ENCODE measurements at places on chromosomes 7 and 10.

- no peak for DNase-seq
Observed at GRCh38 chr7:30647589-30648364, 34.5 kb downstream of the CRHR2 start.

- no peak for DNase-seq
Observed at GRCh38 chr7:132407764-132408163, 168.5 kb downstream of the PLXNA4 start.

DNA sequence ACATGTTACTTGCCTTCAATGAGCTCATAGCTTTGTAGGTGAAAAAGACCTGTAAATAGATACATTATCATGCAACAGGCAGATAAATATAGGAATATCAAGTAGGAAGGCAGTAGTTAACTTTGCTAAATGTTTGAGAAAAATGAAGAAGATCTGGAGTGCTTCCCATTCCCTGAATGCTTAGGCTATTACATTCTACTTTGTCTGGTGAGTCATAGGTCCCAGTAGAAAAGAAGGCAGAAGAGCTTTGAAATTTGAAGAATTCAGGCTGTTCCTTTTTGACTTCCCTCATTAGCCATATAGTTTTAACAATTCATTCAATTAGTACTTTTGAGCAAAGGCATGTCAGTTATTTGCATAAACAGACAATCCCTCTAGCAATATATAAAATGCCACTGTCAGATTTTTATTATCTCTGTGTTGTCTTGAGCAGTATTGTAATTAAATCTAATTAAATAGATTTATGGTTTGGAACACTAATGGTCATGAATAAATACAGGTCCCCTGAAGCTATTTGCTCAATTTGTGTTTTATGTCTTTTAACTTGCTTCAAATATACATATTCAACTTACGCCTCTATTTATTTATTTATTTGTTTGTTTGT, 875.0 kb downstream of the REEP3 start:
- DNase-seq = no peak

GRCh38 chr7:45923290-45923689, 2.2 kb upstream of the IGFBP3 start:
- DNase-seq = no peak

DNA sequence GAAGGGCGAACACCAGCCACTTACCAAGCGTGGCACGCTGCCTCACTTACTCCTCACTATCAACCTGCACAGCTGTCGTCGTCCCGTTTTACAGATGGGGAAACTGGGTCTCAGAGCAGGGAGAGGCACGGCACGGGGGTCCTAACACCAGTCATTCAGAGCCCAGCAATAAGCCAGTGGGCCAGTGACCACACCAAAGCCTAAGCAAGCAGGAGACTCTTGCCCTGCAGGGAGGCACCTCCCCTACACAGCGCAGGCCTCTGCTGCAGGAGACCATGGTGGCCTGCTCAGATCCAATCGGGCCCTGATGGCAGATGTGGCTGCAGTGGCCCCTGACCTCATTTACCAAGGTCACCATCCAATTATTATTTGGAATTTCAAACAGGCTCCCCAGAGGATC, 4.8 kb downstream of the SLIT1 start:
- DNase-seq = no peak

DNA sequence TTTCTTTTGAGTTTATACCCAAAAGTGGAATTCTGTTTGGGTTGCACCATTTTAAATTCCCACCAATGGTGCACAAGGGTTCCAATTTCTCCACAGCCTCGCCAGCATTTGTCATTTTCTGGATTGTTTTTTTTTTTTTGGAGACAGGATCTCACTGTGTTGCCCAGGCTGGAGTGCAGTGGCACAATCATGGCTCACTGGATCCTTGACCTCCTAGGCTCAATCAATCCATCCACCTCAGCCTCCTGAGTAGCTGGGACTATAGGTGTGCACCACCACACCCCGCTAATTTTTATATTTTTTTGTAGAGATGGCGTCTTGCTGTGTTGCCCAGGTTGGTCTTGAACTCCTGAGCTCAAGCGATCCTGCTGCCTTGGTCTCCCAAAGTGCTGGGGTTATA, 46.6 kb downstream of the CUX1 start:
- no peak for DNase-seq

DNA sequence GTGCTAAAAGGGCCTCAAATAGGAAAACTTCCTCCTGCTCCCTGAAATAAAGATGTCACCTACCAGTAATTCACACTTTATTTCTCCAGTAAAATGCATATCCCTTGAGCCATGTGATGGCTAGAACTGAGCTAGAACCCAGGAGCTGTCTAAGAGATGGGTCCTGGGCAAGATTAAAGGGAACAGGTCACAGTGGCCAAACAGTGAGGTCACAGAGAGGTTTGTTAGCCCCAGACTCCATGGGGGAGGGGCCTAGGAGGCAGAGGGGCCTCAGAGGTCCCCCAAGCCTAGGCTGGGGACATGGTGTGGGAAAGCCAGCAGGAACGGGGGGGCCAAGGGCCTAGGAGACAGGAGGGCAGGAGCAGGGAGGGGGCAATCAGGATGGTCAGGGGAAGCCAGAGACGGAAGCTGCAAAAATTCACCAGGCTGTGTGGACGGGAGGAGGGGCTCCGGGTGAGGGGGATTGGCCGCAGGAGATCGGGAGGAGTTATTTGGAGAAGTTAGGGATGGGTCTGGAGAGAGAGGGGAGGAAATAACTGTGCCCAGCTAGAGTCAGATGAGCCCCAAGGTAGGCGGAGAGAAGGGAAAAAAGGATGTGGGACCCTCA, 3.3 kb downstream of the FBXO24 start:
- no peak for DNase-seq

DNA sequence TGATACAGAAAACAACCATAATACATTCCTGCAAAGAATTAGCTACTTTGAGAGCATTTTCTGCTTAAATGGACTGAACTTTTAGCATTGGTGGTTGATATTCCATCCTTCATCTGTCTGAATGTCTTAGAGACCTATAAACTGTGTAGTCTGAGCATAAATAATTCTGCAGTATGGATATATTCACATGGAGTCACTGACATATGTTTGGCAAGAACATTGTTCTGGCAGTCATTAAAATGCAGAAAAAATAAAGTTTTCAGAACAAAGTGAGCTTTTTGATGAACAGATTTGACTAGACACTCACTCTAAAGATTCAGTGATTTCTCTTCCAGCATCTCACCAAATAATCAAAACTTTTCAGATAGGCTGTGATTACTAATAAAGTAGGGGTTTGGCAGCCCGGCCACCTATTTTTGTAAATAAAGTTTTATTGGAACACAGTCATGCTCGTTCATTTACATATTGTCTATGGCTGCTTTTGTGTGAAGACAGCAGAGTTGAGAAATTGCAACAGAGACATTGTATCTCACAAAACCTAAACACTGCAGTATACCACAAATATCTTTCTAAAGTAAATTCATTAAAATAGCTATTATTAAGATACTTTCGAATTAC, 44.1 kb upstream of the RAPGEF5 start:
- DNase-seq = no peak

GRCh38 chr10:36187380-36188079, 545.4 kb upstream of the FZD8 start:
- DNase-seq = no peak

GRCh38 chr7:73829505-73829904, 1.3 kb upstream of the CLDN4 start:
- no peak for DNase-seq

DNA sequence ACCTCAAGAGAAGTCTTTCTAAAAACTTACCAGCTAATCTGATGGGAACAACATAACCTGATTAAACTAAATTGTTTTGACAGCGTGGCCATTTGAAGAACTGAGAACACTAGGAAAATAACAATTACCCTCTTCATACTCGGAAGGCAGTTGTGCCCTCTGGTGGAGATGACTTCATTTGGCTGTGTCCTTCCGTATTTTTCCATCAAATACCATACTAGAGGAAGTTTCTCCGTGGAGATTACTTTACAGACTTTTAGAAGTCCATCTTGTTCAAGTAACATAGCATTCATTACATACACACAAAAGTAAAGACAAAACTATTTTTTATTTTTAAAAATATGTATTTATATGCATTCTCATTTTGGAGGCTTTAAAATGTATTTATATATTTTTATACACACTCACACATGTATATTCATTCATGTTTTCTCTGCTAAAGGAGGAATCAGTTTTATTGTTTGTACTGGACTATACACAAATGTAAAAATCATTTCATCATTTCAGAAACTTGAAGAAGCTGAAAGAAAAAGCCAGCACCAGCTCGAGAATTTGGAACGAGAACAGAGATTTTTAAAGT, 25.2 kb downstream of the SMNDC1 start:
- peak; percentile 11 for DNase-seq

GRCh38 chr10:96387161-96387560, 28.4 kb upstream of the OPALIN start:
- DNase-seq = no peak

GRCh38 chr10:122725768-122726167, 26.1 kb upstream of the C10orf120 start:
- no peak for DNase-seq

GRCh38 chr7:128781126-128781525, 5.5 kb upstream of the OPN1SW start:
- no peak for DNase-seq

DNA sequence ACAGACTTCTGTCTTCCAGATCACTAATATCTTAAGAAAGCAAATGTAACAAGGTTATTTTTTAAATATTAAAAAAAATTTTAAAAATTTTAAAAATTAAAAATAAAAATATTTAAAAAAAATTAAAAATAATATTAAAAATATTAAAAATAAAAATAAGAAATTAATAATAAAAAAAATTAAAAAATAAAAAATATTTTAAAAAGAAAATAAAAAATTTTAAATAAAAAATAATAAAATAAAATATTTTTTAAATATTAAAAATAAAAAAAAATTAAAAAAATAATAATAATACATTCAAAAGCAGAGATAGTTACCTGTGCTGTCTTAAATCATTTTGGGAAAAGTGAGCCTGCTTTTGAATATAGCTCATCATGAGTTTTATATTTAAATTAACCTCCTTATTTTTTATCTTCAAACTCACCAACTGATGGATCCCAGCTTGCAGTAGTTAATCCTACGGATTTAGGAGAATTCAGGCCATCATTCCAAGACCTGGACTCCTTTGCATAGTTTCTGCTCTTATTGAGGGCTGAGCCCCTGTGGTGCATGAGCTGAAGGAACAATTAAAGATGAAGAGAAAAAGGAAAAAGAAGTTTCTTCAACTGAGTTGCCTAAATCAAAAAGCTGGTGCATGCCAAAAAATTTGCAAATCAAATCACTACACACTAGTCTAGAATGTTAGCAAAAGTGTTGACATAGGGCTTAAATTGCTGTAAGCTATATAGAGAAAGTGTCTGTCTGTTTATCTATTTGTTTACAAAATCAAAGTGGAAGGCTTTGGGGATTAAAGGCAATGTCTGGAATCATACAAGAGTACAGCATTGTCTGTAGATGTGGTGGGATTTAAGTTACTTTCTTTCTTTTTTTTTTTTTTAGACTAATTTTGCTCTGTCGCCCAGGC, 50.5 kb upstream of the ZNF438 start:
- DNase-seq = no peak

- DNase-seq = no peak
Observed at GRCh38 chr7:29115130-29115687, 31.1 kb downstream of the CPVL start.

DNA sequence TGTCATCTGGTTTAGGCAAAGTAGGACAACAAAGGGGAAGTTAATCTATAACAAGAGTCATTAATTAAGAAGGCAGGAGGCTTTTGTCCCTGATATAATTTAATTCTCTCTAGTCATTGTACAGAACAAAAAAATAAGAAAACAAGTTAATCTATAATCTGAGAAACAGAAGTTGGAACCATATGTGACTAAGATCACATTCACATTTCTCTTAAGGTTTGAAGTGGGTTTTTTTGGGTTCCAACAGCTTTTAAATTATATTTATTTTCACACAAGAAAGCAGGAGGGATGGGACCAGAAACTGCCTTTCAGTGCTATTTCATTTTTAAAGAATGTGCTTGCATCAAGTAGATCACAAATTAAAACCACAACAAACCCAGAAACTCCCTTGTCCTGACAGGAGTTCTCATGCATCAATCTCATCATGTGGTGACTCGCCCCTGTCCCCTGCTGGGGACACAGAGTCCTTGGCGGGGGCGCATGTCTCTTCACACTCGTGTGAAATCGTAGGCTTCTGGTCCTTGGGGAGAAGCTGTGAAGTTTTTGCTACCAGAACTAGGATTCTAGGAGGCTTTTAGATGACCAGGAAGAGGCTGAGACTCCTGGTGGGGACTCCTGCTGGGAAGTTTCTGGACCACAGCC, 10.1 kb upstream of the OPN4 start:
- DNase-seq = no peak

GRCh38 chr10:132443605-132443982, 46.6 kb downstream of the PWWP2B start:
- DNase-seq = peak; percentile 60

- no peak for DNase-seq
Observed at GRCh38 chr10:114571316-114571999, 86.6 kb downstream of the ABLIM1 start.

DNA sequence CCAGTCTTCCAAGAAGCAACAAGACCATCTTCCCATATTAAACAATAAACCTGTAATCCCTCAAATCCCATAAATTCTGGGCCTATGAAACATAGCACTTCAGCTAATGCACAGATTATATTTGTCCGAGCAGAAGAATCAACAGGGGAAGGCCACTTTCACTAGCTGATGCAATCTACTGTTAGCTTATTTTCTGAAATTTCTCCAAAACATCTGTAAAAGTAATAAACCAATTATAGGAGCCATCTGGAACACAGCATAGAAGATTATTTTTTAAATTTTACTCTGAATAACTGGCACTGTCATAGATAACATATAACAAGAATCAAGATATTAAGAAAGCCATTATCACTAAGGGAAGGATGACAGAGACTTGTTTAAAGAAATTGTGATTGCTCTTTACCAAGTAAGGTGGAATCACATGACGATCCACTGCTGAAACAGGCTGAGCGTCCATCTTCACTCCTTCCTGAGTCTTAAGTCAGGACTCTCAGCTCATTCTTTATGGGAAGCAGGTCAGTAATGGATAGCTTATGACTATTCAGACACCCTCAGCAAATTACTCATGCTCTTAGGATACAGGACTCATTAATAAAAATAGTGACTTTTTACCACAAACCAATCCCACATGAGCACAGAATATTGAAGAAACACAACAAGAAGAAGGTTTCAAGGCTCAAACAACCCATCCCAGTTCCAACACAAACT, 719.5 kb downstream of the XPNPEP1 start:
- DNase-seq = no peak
